ENCODE measurements at places on chromosomes 11 and 22.

GRCh38 chr11:117634756-117635603 lies 162.0 kb downstream of the DSCAML1 start:
- no peak for DNase-seq

DNA sequence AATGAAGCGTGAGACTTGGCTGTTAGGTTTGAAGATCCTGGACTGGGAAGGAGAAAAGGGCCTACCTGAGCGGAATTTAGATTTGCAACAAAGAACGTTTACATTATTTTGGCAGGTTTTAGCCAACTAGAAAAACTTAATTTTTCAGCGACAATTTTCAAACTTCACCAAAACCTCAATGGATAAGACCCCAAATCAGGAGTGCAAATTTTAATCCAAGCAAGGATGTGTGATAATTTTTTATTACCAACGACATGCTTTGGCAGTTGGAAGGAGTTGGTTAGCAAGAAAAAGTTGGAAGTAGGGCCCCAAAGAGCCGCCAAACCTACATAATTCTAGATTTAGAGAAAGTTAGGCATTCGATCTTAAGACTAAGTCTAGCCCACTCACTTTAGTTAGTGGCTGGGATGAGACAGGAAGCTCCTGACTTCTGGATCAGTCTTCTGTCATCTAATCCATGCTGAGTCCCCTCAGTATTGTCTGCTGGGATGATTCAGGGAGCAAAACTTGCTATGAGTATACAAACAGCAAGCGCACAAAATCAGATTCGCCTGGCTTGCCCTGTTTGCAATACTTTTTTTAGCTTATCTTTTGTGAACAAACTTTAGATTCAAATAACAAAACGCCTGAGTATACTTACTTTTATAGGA lies 787 bp upstream of the RDX start:
- no peak for DNase-seq

DNA sequence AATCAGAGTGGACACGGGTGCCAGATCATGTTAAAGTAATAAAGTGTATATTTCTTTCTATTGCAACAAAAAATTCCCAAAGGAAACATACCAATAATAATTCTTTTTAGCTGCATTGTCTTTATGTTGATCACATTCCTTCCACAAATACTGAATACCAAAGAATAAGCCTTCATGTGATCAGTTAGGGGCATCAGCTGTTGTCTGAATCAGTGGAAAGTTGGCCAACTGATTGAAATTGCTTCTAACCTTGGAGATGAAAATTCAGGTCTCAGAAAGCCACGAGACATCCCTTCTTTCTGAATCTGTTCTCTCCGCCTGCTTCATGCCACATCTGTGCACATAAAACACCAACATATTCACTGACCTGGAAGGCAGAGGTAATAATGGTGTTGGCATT lies 785.2 kb downstream of the KCNA4 start:
- no peak for DNase-seq

- DNase-seq, result no peak
Measured at GRCh38 chr11:12775955-12776354, 101.7 kb downstream of the TEAD1 start.

GRCh38 chr11:131295986-131296385 lies 74.4 kb upstream of the NTM start:
- no peak for DNase-seq

- DNase-seq, result no peak
Measured at GRCh38 chr22:26481694-26482093, 1.9 kb downstream of the HPS4 start.

- no peak for DNase-seq
Measured at GRCh38 chr11:29127461-29127860, 889.4 kb downstream of the KCNA4 start.

GRCh38 chr11:110903830-110904229 lies 191.6 kb upstream of the ARHGAP20 start:
- DNase-seq, result no peak

DNA sequence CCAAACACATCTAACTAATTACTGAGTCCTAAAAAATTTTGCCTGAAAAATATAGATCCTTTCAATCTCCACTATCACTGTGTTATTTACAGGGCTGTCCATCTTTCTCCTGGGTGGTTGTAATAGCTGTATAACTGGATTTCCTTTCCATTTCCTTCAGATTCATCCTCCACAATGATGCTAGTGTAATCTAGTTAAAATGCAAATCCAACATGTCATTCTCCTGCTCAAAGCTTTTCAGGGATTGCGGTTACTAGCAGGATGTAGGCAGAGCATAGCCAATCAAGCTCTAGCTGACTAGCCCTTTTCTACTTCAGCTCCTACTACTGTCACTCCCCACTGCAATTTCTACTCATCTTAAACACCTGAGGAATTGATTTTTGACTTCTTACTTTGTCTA lies 283.0 kb downstream of the RAB38 start:
- DNase-seq, result no peak
